ENCODE measurements at places on chromosomes 3 and 15.

DNA sequence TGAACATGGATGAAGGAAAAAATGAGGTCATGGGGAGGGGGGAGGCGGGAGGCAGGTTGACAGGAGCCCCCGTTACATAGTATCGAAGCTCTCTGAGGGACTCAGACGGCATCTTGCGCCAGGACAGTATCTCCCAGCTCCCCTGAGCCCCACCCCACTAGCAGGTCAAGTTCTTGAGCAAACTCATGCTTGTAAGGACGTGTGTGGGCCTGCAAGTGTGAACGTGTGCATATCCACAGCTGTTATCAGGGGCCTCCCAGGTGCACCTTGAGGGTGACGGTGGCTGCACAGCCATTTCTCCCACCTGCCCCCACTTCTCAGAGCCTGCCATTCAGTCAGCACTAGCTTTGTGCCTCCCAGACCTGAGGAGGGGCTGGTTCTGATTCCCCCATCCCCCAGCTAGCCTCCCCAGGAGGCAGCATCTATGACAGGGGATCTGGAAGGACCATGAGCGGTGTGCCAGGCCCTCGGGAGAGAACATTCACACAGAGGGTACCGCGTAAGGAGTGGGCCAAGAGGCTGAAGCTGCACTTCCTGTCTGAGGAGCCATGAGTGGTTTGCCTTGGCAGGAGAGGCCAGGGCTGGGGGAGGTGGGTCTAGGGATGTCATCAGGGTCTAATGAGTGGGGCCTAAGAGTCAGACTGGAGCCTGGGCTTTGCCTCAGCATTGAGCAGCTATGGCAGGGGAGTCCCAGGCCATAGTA lies 2.9 kb downstream of the SEMA3F start:
- no peak for DNase-seq

- no peak for DNase-seq
Measured at GRCh38 chr15:68186671-68187397, 18.3 kb downstream of the CALML4 start.

GRCh38 chr15:80518522-80518921 lies 114.3 kb downstream of the ARNT2 start:
- no peak for DNase-seq

DNA sequence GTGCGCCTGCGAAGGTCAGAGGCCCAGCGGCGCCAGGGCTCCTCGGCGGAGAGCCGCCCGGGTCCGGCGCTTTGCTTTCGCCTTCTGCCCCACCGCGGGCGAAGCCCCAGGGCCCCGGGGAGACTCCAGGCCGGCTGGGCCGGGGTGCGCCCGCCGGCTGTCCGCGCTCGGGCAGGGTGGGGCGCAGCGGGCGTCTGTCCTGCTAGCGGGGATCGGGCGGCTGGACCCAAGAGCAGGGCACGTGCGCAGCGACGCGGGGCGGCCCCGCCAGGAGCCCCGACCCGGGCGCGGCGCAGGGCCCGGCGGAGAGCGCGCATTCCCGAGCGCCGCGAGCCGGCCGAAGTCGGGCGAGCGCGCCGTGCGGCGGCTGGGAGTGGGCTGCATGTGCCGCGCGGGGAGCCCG lies 569 bp upstream of the ALDH1A3 start:
- no peak for DNase-seq

DNA sequence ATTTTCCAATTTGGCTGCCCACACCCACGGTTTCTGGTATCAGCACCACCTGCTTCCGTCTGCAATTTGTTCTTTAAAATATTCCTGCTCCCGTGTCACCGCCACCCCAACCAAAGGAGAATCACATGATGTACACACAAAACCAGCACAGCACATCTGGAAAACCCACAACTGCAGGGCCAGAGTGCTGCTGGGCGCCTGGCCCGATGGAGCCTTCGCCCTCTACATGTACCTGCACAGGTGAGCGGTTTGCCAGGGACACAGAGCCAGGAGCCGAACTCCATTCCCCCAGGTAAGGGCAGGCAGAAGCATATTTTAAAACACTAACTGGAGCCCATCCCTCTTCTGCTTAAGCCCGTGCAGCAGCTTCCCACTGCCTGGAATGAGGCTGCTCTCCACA lies 75.6 kb downstream of the ADAMTS17 start:
- no peak for DNase-seq

DNA sequence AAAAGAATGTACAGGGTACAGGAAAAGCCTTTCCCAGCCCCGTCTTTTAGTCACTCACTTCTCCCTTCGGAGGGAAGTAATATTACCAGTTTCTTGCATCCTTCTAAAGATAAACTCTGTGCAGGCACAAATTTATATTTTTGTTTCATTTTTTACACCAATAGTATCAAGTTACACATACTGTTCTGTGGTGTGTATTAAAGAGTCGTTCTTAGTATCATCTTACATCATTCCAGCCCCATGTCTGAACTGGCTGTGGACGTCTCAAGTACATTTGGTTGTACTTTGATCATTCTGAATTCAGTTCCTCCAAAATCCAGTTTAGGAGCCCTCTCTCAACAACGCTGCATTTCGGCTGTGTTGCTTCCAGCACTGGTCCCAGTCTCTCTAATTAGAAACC lies 68.7 kb downstream of the LMLN start:
- DNase-seq, result peak; percentile 48

All from amniotic stem cell (primary cell).